Activated T-helper 1 cell treated with anti-CD3 and anti-CD28 coated beads, Interleukin-12 subunit alpha, Interleukin-12 subunit beta, Interleukin-2, Interleukin-4 antibody, amounts not matched to agents 30 ng/mL and 10 ng/mL and 1 ng/mL, durations not matched to agents 14 hours and 24 hours and 36 hours (primary cell): ENCODE measurements at places on chromosomes 1 and 21.

- DNase-seq = no peak
These were observed 50.4 kb downstream of the ADAMTS1 start for GRCh38 chr21:26794597-26795411.

GRCh38 chr1:78427506-78427905, 63.3 kb upstream of the PTGFR start:
- DNase-seq = no peak

DNA sequence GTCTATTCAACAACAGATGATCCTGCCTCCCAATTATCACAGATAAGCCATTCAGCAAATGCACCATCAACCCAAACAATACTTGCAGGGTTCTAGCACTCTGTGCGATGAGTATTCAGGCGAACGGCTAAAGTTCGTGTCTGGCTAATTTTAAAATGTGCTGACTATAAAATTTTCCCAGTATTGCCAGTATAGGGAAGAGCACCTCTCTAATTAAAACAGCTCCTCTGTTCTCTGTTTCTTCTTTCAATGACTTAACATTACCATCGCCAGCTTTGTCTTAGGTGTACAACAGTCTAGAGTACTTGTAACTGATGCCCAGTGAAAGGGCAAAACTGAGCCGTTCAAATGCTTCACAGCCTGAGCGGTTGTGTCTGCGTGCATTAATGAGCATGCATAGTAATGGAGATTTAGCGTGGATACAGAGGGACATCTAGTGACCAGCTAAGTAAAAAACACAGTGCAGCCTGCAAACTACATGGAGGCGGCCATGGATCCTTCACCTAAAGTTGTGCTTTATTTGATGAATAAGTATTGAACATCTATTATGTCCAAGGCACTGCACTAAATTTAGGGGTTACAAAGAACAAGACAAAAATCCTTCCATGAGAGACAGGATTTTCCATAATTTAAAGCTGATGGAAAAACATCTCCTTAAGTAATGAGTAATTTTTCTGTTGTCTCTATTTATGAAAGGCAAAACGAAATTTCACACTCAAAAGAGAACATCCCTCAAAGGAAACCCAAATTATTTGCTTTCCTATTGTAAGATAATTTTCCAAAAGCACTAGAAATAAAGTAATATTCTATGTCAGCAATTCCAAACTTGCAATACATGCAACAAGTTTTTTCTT, 120.0 kb downstream of the SETD4 start:
- DNase-seq = no peak

- no peak for DNase-seq
These were observed 13.7 kb downstream of the PARS2 start for GRCh38 chr1:54750596-54750995.

GRCh38 chr1:15758953-15759661, 512 bp downstream of the FBLIM1 start:
- no peak for DNase-seq

- peak; percentile 84 for DNase-seq
These were observed at the start of gene EXO5 for GRCh38 chr1:40508375-40509341. Gene EXO5, plus strand, starts transcription at chr1:40508767. Its CDS starts 5,778 bp downstream, at chr1:40514545.

- no peak for DNase-seq
These were observed 11.4 kb downstream of the RPE65 start for GRCh38 chr1:68438310-68438709.

DNA sequence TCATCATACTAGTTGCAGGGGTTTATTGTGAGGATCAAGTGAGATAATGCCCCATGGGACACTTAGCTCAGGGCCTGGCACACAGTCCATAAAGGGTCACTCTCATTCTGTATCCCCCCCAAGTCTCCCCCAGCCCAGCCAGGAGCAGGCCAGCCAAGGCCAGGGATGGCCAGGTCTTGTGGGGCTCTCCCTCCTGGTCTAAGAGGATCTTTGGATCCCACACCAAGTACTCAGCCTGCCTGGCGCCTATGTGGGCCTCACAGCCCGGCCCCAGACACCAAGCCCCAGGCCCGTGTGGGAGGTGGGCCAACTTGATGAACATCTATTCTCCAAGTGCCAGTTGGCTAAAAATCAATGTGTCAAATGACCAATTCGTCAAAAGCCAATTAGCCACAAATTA, 117.8 kb downstream of the GLIS1 start:
- DNase-seq = no peak

DNA sequence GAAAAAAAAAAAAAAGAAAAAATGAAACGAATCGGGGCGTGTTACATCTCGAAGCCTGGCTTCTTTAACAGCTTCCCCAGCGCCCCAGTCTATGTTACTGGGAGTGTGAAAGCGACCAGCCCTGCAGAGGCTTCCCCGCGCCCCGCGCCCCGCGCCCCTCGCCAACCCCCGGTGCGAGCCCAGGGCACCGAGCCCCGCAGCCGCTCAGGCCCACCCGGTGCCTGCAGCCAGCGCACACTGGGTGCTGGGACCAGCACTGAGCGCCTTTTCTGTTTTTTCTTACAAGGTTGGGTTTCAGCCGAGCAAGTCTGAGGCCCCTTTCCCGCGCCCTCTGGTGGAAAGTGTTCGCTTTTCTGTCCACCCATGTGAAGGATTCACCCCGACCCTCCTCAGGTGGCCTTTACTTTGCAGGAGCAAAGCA, 42.1 kb upstream of the ZNF496 start:
- DNase-seq = peak; percentile 19

GRCh38 chr1:230391776-230392535, 34.2 kb downstream of the PGBD5 start:
- no peak for DNase-seq

- no peak for DNase-seq
These were observed 6.9 kb upstream of the PRSS38 start for GRCh38 chr1:227808566-227808965.

GRCh38 chr1:59973719-59974118, 47.1 kb upstream of the CYP2J2 start:
- no peak for DNase-seq

DNA sequence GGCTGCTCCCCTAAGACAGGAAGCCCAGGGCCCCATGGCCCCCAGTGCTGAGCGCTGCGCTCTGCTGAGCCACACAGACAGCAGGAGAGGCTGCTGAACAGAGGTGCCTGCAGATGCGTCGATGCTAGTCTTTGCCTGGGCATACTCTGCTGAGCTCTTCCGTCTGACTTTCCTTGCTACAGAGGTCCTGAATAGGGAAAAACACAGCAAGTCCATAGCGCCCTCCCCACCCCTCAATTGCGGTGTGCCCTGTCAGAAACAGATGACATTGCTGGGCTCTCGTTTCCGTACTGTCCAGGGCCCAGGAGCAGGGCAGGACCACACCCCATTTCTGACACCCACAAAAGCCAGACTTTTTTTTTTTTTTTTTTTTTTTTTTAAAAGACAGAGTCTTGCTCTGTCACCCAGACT, 252.5 kb downstream of the SDCCAG8 start:
- no peak for DNase-seq

GRCh38 chr1:110612060-110612745, 6.0 kb upstream of the KCNA2 start:
- DNase-seq = no peak

- DNase-seq = no peak
These were observed 15.8 kb downstream of the HSPG2 start for GRCh38 chr1:21921100-21921875.

- DNase-seq = no peak
These were observed 95.6 kb upstream of the JUN start for GRCh38 chr1:58879464-58879863.

DNA sequence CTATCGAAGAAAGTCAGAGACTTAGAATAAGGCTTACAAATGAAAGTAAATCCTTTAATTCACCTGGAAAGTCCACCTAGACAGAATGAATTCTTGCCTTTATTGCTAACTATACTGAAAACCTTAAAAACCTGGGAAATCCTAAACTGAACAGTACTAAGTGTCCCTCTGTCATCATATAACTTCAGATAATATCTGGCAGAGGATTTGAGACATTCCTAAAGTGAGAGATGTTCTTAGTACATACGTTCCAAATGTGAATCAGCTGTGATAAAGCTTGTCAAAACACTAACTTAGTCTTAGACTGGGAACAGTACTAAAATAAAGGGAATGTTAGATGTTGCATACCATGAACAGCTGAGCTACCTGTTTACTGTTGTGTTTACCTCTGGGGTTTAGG, 121.7 kb downstream of the TNFSF18 start:
- no peak for DNase-seq

DNA sequence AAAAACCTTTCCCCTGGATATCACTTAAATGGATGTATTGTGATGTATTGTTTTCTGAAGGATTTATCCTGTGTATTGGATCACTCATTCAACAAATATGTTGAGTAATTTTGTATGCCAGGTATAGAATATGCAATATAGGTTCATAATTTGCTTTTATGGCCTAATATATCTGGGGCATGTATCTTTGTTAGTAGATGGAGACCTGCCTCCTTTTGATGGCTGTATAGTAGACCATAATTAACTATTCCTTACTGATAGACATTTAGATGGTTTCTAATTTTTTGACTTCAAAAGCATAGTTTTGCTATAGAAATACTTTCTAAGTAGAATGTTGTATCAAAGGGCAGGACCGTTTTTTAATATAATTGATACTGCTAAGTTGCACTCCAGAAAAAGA, 8.6 kb downstream of the RBBP4 start:
- no peak for DNase-seq

DNA sequence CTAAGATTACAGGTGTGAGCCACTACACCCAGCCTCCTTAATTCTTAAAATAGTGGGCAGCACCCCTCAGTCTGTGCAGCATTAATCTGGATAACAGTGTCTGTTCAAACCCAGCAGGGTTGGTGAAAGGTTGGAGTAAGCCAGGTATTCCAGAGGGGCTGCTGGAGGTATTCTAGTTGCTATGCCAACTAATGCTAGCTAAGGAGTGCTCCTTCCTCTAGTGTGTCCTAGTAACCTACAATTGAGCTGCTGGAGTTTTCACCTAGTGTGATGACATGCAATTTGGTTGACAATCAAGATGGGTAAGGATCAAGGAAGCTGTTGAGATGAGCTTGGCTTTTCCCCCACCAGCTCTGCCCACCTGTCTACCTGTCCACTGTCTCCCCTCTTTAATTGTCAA, 100.2 kb upstream of the IPO9 start:
- DNase-seq = no peak

- DNase-seq = no peak
These were observed 25.6 kb upstream of the TMCO2 start for GRCh38 chr1:40221977-40222772.

DNA sequence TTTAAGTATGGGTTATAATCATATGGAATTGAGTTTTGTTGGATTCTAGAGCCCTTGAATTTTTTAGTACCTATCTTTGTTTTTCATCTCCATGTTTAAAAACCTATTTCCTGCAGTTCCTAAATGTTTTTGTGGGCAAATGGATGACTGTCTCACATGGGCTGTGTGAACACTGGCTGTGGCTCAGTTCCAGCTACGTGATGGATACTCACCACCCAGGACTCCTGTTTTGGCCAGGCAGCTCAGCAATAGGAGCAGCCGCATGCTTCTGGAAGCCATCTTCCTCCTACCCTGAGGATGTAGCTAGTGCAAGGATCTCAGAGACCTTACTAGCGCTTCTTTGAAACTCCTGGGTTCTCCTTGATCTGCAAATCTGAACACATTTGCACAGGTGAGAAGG, 2.8 kb downstream of the REG4 start:
- no peak for DNase-seq

GRCh38 chr1:17212487-17213121, 7.7 kb downstream of the PADI1 start:
- peak; percentile 5 for DNase-seq

GRCh38 chr1:54109129-54110090, 43.4 kb downstream of the CDCP2 start:
- no peak for DNase-seq

DNA sequence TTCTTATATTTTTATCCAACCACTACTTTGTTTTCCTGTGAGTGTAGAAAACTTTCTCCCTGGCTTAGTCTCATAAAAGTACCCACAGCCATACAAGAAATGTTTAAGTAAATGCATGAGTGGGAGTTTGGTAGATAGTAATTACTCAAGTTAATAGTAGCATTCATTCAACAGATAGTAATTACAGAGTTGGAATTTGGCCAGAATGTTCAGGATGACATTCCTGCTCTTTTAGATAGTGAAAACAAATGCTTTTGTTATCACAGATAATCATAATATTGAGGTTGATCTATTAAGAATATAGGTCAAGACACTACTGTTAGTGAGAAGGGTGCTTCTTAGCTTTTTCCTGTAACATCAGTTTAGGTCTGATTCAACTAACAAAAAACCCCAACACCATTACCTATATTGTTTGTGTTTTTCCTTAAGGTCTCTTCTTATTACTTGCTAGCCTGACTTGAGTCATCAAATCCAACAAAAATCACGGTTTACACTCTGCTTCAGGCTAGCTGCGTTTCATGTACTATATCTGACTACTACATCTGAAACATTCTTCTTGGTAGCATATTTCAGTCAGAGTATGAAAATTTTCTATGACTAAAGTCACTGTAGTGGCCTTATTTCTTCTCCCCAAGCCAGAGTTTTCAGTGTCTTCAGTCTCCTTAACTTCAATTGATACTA, 163.7 kb downstream of the HS2ST1 start:
- no peak for DNase-seq

DNA sequence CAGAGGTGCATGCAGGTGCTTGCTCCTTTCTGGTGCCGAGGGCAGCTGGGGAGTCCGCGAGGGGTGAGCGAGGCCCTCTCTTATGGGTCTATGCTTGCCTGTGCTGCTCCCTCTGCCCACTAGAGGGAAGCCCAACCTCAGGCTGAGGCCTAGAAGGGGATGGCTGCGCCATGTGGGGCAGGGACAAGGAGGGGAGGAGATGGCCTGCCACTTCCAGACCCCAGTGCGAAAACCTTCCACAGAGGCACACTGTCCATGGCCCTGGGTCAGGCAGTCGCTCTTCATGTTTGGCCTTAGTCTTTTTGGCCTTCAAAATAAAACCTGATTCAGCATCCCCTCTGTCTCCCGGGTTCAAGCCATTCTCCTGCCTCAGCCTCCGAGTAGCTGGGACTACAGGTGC, 14.0 kb downstream of the RHBG start:
- peak; percentile 39 for DNase-seq

- no peak for DNase-seq
These were observed 19.1 kb upstream of the LMX1A start for GRCh38 chr1:165375623-165376022.

GRCh38 chr1:151156515-151156819, at the start of gene TNFAIP8L2:
Gene TNFAIP8L2, plus strand, starts transcription at chr1:151156649. Its CDS starts 2,049 bp downstream, at chr1:151158698.
- peak; percentile 72 for DNase-seq

- DNase-seq = no peak
These were observed 293.5 kb downstream of the MRPL39 start for GRCh38 chr21:25313829-25314228.

DNA sequence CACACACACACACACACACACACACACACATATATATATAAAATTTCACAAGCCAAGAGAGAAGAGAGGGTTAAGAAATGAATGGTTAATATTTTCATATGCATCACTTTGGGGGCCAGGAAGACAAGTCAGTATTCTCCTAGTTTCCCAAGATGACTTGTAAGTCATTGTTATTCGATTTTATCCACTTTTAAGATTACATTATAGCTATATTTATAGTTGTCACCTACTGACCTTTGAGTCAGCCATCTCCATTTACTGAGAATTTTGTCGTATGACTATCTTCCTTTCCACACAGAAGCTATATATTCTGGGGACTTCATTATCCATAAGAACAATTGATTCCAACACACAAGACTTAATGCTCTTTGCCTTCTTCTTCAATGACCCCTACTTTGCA, 8.9 kb downstream of the LYST start:
- DNase-seq = no peak
